Colonic mucosa (tissue), 4 donors: ENCODE measurements at places on chromosomes 4 and X. TPM values are rescaled to one million over a fixed set of nuclear protein-coding genes. Genes with fewer than 3 reads are reported as not detected.
A peak's percentile ranks its signal among the peaks of the same experiment; 100 is the strongest.

GRCh38 chrX:87961471-87961870 lies 443.9 kb downstream of the KLHL4 start:
- no peaks in the 10 kb centered on the region for H3K27me3 ChIP-seq
- no peak overlapping the region for H3K4me3 ChIP-seq

DNA sequence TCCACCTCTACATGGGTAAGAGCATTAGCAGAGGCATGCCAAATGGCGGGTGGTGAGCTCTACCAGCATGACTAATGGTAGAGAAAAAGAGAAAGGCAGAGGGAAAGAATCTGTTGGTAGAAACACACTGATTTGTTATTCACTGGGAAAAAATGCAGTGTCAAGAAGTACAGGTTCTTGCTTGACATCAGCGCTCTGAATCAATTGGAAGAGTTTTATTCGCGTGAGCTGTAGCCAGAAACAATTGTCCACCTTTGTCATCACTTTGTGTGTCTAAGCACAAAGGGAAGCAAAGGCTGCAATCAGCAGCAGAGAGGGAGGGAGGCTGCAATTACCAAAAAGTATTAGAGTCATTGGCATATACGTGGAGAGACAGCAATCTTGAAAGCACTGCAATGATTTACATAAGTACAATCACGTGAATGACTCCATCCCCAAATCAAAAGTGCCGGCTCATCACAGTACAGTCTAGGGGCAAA lies 67.7 kb upstream of the HS3ST1 start:
- H3K27me3 ChIP-seq = no peaks in the 10 kb centered on the region
- no peak overlapping the region for H3K27ac ChIP-seq
- no peak for DNase-seq
- H3K4me1 ChIP-seq = no peaks in the 10 kb centered on the region
- no peak overlapping the region for H3K4me3 ChIP-seq

Gene KDR
- 6.5 TPM for total RNA-seq

- no peaks in the 10 kb centered on the region for H3K27me3 ChIP-seq
- H3K36me3 ChIP-seq = no peaks in the 10 kb centered on the region
- H3K27ac ChIP-seq = no peak overlapping the region
- DNase-seq = no peak
- no peaks in the 10 kb centered on the region for H3K4me1 ChIP-seq
Measured at GRCh38 chr4:6364581-6364980, 94.9 kb downstream of the WFS1 start.

DNA sequence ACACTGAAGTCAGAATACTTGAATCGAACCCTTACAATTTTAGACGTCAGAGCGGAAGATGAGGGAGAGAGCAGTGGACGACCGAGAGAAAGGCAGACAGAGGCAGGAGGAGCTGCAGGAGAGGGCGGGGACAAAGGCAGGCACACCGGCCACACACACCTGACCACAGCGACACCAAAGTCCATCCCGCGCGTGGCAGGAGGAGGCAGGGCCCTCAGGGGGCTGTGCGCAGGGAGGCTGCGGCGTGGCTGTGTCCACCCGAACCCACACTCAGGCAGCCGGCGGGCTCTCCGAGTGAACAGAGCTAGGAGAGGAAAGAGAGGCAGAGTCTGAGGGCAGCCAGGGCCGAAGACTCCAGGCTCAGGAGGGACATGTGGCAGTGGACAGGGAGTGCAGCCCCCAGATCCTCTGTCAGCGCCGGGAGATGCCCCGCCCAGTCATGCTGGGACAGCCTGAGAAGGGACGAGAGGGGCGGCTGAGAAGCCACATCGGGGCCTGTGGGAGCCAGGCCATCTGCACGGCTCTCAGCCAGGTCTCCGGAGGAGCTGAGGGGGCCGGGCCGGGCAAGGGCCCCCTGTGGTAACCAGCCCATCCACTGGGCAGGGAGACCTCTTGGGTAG lies 20.1 kb downstream of the GAK start:
- peaks cover 5% of the 10 kb centered on the region for H3K36me3 ChIP-seq
- DNase-seq = no peak
- peak overlapping the region; percentile 64 for H3K27ac ChIP-seq
- no peak overlapping the region for H3K4me3 ChIP-seq

Gene CLGN
- 0.40 TPM for total RNA-seq

Gene GAGE13
- total RNA-seq = not detected

- no peaks in the 10 kb centered on the region for H3K36me3 ChIP-seq
- no peaks in the 10 kb centered on the region for H3K27me3 ChIP-seq
- no peak overlapping the region for H3K27ac ChIP-seq
- H3K4me3 ChIP-seq = no peak overlapping the region
Measured at GRCh38 chrX:45843518-45843917, 642.8 kb upstream of the DIPK2B start.

Gene FGD1
- 4.9 TPM for total RNA-seq

DNA sequence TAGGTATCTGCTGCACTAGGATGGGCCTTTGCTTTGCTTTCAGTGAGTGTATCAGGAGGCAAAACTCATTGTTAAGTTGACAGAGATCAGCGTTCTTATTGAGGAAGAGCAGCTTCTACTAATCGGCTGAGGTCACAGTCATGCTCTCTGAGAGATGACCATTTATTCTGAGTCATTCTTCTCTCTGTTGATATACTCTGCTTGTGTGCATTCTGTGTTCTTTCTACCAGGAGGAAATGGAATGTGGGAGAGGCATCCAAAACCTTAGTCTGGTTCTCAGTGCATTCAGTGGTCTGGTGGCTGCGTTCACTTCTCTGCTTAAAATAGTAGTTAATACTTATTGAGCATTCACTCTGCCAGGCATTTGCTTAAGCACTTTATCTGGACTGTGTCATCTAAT lies 66.2 kb downstream of the RRAGB start:
- no peaks in the 10 kb centered on the region for H3K27me3 ChIP-seq
- no peaks in the 10 kb centered on the region for H3K36me3 ChIP-seq
- H3K27ac ChIP-seq = no peak overlapping the region
- no peak for DNase-seq
- H3K4me3 ChIP-seq = no peak overlapping the region

DNA sequence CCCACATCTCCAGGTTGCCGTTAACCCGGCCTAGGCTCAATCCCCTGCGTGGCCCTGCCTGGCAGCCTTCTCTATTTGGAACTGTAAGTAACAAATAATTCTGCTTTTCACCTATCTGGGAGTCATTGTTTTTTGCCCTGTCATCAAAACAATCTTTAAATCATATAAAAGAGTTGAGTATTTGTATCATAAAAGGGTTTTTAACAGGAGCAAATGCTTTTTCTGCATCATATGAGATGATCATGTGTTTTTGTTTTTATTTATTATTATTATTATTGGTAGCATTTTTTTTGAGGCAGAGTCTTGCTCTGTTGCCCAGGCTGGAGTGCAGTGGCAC lies 10.0 kb upstream of the TLR3 start:
- H3K27me3 ChIP-seq = no peaks in the 10 kb centered on the region
- H3K4me1 ChIP-seq = no peaks in the 10 kb centered on the region
- no peaks in the 10 kb centered on the region for H3K36me3 ChIP-seq
- DNase-seq = no peak
- no peak overlapping the region for H3K4me3 ChIP-seq

Gene TRAM1L1
- total RNA-seq = 0.27 TPM

DNA sequence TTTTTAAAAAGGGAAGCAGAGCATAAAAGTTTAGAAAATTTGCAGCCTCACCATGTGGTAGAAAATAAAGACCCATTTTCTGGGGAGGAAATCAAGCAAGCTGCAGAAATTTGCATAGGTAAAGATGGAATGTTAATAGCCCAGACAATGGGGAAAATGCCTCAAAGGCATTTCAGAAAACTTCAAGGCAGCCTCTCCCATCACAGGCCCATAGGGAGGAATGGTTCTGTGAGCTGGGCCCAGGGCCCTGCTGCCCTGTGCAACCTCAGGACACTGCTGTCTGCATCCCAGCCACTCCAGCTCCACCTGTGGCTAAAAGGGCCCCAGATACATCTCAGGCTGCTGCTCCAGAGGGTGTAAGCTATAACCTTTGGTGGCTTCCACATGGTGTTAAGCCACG lies 137.9 kb downstream of the INPP4B start:
- H3K27ac ChIP-seq = no peak overlapping the region
- H3K4me1 ChIP-seq = no peaks in the 10 kb centered on the region
- no peak overlapping the region for H3K4me3 ChIP-seq

Gene GRID2
- total RNA-seq = not detected

DNA sequence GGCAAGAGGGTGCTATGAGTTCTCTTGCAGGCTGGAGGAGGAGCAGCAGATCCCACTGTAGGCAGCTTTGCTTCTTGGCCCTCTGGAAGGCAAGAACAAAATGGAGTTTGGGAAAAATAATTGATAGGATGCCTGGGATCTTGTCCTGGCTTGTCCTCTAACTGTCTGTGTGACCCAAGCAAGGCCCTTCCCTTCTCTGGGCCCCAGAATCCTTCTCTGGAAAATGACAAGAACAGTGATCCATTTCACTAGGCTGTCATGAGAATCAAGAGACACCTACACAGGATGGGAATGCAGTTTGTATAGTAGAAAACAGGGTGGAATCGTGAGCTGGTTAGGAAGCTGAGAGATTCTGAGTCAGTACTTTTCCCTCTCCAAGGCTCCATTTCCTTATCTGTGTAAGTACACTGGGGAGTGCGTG lies 133.3 kb downstream of the PJA1 start:
- DNase-seq = no peak
- no peak overlapping the region for H3K27ac ChIP-seq
- H3K36me3 ChIP-seq = no peaks in the 10 kb centered on the region
